ENCODE measurements at places on chromosomes 16 and 17.
A peak's percentile ranks its signal among the peaks of the same experiment; 100 is the strongest.

GRCh38 chr17:64240741-64241347 lies 22.2 kb downstream of the TEX2 start:
- DNase-seq = no peak

DNA sequence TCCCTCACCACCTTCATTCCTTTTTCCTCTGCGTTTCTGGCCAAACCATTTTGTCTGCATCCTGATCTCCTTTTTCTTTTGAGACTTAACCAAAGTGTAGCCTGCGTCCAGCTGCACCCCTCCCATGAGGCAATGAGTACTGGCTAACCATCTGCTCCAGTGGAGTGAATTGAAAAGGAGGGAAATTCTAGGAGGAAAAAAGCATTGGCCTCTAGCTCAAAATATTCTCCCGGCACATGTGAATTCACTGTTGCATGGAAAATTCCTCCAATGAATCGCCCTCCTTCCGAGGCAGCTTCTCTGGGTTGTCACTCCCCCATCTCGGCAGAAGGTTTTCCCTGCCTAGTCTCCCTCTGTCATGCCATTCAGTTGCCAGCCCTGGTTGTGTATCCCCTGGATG lies 5.6 kb downstream of the RAP1GAP2 start:
- DNase-seq = no peak

- no peak for DNase-seq
These were observed 372.7 kb upstream of the ZFHX3 start for GRCh38 chr16:73420676-73421075.

GRCh38 chr17:60231691-60232090 lies 81.9 kb downstream of the CA4 start:
- DNase-seq = no peak

DNA sequence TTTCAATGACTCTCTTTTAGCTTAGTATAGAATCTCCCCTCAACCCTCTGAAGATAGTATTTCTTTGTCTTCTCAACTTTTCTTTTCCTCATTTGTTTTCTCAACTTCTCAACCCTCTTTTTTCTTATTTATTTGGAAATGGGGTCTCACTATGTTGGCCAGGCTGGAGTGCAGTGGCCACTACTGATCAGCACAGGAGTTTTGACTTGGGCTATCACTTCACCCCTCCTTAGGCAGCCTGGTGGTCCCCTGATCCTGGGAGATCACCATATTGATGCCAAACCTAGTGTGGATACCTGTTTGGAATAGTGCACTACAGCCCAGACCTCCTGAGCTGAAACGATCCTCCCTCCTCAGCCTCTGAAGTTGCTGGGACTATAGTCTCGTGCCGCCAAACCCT lies 79.8 kb downstream of the PITPNC1 start:
- DNase-seq = no peak

DNA sequence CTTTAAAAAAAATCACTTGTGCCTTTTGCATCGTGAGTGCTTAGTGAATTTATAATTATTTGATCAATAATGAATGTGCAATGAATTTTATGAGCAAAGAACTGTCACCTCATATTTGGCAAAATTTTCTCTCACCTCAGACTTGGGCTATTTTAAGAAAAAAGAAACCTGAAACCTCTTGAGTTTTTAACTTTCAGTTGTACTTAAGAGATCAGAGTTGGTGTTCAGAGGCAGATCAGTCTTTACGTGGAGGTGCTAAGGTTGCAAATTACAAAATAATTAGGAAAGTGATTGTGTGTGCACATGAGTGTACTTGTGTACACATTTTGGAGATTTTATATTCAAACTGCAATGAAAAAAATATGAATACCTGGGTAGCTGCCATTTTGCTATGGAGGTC lies 218.7 kb upstream of the RBFOX1 start:
- no peak for DNase-seq

DNA sequence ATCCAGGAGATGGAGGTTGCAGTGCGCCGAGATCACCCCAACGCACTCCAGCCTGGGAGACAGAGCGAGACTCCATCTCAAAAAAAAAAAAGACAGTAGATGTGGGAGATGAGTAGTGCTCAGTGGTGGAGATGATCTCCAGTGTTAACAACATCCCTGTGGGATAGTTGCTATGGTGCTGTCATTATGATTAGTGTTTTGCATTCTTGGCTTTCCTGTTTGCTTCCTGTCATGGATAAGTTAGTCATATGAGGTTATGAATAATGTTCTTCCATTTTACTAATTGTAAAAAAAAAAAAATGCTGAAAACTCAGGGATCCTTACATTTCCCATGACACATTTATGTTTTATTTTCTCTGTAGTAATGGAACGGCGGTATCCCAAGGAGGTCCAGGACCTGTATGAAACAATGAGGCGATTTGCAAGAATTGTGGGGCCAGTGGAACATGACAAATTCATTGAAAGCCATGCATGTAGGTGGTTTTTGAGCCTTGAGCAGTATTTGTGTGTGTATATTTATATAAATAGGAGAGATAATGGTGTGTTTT lies 24.5 kb upstream of the DUSP14 start:
- DNase-seq = no peak

GRCh38 chr17:42023524-42024349 lies 3.8 kb downstream of the NKIRAS2 start:
- no peak for DNase-seq

DNA sequence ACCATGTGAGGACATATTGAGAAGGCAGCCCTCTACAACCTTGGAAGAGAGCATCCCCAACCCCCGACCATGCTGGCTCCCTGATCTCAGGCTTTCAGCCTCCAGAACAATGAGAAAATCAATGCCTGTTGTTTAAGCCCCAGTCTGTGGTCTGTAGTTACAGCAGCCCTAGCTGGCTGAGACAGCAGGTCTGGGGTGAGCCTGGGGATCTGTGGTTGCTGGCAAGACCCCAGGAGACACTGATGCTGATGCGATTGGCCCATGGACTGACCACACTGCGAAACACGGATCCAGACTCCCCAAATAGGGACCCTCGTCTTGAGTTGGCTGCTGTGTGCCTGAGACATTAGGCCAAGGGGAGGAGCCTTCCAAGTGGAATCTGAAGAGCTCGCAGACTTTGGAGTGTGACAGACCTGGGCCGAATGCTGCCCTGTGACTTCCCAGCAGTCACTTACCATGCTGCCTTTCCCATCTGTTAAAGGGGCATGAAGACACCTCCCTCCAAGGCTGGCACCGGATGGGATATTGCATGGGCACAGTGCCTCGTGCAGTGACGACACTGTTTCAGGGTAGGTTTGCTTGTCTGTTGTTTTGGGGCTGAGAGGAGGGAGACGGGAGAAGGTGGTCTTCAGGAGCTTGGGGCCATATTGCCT lies 147.8 kb upstream of the RPL38 start:
- no peak for DNase-seq

DNA sequence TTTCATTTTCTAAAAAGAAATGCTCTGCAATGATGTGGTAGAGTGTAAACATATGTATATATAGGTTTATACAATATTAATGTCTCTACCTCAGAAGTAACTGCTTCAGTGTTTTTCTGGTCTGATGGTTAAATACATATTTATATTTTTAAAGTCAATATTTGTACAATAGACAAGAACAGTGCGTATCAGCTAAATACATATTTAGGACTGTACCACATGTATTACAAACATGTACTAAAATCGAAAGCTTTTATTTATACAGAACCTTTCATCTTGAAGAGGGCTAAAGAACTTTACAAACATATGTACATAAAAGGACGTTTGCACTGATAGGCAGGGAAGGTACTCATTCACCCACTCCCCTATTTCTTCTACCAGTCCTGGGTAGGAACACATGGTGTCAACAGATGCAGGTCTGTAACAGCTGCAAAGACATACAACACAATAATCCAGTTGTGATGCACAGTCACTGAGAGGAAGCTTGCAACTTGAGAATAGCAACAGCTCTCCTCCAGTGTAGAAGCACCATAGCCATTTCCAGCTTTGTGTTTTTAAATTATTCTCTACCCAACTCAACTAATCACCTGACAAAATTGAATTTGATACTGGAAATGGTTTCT lies 206.9 kb upstream of the C17orf78 start:
- no peak for DNase-seq

- DNase-seq = no peak
These were observed 46.6 kb upstream of the TEX2 start for GRCh38 chr17:64309710-64310109.

GRCh38 chr16:82055728-82056549 lies 20.9 kb downstream of the HSD17B2 start:
- DNase-seq = no peak

DNA sequence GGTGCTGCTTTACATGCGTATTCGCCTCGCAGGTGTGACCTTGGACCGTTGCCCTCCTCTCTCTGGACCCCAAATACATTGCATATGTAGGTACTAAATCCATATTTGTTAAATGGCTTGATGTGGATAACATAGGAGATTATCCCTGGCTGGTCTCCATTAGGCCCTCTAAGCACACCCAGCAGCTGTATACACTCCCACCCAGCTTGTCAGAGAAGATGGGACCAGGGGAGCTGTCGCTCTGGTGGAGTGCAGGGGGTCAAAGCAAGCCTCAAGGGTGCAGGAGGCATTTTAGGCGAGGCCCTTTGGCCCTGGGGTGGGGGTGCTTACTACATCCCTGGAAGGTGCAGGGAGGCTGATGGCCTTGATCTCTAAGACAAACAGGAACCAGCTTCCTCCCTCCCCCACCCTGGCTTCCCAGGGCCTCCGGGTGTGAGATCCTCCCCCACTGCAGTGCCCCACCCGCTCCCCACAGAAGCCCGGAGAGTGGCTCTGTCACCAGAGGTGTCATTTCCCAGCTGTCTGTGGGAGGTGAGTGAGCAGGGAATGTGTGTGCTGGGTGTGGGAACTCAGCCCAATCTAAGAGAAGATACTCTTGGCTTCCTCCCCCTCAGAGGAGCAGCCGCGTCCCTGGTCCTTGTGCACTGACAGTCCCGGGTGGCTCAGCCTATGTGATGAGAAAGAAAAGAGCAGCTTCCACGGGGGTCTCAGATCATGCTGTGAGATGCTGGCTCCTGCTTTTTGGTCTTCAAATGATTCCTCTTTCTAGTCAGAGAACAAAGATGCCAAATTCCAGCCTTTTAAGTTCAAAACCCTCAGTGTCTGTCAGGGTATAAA lies 1.4 kb upstream of the VAMP2 start:
- DNase-seq = peak; percentile 78

- DNase-seq = no peak
These were observed 230.6 kb downstream of the MSI2 start for GRCh38 chr17:57486882-57487301.

- no peak for DNase-seq
These were observed 21.1 kb downstream of the RARA start for GRCh38 chr17:40329839-40330794.

DNA sequence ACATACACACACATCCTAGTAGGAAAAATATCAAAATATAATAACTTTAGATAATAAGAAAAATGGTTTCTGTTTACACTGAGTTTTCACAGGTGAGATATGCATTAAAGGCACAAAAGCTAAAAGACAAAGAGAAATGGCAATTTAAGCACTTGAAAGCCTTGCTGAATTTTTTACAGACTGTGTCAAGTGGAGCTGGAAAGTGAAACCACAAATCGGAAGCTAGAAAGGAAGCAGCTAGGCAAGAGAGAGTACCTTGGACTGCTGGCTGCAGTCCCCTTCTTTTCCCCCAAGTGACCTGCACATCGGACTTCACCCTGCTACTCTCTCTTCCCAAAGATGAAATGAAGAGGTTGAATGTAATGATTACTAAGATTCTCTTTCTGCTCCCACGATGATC lies 135.1 kb downstream of the CDH13 start:
- no peak for DNase-seq

DNA sequence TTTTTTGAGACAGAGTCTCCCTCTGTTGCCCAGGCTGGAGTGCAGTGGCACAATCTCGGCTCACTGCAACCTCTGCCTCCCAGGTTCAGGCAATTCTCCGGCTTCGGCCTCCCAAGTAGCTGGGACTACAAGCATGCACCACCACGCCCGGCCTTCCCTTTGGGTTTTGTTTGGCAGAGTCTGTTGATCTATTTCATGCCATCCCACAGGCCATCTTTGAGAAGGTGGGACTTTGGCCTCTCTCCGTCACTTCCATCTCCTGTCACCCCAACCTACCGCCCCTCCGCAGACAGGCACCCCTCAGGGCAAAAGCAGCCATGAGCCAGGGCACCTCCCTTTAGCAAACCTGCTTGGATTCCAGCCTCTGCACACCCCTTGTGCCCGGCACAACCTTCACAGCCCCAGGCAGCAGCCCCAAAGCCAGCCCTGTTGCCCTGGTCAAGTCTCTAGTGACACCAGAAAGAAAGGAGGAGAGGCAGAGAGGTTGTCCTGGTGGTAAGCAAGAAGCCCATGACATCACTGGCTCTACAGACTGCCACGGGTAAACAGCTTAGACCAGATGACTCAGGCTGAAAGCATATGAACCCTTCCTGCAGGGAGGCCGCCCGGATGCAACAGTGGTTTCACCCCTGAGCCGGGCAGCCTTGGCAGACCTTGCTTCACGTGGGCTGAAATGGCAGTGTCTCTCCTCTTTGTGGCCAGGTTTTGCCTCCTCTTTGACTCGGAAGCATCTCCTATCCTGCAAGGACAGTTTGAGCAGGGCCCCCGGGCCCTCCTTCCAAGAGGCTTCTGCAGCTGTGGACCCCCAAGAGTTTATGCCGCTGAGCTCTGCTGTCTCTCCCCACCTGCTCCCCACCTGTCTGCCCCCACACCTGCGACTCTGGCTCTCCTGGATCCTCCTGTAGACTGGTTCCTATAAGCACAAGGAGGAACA lies 8.1 kb upstream of the TIMP2 start:
- peak; percentile 50 for DNase-seq

DNA sequence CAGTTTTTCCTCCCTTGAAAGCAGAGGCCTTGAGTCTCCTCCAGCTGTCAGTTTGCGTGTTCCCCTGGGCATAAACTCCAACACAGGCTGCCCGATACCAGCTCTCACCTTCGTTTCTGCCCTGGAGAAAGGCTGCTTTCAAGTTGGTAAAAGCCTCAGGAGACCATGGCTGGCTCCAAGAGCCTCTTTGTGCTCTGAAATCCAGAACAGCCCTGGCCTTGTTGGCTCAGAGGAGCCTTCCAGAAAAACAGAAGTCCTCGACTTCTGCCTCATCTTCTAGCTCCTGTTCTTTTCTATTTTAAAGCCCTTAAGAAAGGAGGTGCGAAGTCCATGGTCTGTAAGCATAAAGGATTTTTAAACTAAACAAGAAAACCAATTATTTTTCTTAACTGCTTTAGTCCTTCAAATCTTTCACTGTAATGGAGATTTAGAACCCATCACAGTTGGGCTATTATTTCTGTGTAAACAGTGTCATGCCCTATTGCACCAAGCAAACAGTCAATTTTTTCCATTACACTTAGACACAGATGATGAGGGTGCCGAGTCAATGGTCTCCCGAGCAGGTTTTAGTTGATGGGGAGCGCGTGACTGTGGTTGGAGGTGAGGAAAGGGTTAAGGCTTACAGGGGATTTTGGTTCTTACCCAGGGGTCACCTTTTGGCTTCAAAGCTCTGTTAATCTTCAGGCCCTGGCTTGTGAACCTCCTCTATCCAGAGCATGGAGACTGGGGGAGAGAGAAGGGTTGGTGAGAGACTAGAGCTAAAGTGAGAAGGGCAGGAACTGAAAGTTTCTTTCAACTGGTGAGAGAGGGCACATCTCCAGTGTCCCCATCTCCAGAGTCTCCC lies 212.8 kb downstream of the MSI2 start:
- no peak for DNase-seq

GRCh38 chr16:60151987-60152386 lies 1417.9 kb upstream of the GOT2 start:
- DNase-seq = no peak

GRCh38 chr16:54282202-54282927 lies 4.2 kb downstream of the IRX3 start:
- DNase-seq = no peak

- DNase-seq = no peak
These were observed 3.4 kb downstream of the C1QTNF1 start for GRCh38 chr17:79027274-79027924.

GRCh38 chr16:28205974-28206373 lies 5.8 kb downstream of the XPO6 start:
- no peak for DNase-seq
